ENCODE measurements at places on chromosomes 4 and X.

- no peak for DNase-seq
These were observed 608 bp downstream of the TAF1 start for GRCh38 chrX:71366674-71367256.

- DNase-seq = no peak
These were observed 339.2 kb upstream of the AADAT start for GRCh38 chr4:170428929-170429328.

DNA sequence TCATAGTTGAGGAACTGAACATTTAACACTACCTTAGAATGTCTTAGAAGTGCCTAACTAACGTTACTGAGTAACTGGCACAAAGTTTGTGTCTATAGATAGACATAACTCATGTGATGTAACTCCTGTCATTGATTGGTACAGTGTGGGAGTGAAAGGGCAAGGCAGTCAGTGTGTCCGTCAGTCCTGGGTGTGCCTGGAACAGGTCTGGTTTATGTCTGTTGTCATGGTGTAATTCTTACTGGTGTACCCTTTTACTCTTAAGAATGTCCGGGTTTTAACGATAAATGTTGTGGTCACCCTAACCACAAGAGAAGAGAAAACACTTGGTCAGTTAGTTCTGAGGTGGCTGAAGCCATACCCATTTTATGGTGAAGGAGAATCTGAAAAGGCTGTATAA lies 93.1 kb upstream of the ESX1 start:
- no peak for DNase-seq

DNA sequence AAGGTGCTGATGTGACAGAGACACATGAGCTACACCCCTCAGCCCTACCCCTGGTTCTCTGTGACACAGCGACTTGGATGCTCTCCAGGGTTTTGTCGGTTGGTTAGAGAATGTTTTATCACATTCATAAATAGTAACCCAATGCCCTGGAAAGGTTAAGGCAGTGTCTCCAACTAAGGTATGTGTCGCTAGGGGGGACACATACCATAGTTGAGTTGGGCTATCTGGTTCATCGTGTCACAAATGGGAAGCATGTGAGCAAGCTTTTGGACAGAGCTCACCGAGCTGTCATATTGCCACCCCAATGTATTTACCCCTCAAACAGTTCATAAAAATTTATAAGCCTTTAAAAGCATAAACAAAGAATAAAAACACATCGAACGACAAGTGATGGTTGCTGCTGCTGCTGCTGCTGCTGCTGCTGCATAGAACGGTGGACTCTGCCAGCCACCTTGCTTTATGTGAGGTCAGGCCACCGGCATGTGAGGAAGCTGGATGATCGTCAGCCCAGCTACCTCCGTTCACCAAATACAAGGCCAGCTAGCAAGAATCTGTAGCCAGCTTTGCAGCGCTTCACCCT lies 55.9 kb downstream of the STOX2 start:
- no peak for DNase-seq

DNA sequence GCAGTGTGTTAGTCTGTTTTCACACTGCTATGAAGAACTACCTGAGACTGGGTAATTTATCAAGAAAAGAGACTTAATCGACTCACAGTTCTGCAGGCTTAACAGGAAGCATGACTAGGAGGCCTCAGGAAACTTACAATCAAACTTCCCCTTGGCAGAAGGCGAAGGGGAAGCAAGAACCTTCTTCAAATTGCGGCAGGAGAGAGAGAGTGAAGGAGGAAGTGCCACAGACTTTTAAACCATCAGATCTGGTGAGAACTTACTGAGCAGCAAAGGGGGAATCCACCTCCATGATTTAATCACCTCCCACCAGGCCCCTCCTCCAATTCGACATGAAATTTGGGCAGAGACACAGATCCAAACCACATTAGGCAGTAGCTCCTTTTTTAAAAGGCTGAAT lies 59.2 kb upstream of the LEF1 start:
- DNase-seq = no peak

DNA sequence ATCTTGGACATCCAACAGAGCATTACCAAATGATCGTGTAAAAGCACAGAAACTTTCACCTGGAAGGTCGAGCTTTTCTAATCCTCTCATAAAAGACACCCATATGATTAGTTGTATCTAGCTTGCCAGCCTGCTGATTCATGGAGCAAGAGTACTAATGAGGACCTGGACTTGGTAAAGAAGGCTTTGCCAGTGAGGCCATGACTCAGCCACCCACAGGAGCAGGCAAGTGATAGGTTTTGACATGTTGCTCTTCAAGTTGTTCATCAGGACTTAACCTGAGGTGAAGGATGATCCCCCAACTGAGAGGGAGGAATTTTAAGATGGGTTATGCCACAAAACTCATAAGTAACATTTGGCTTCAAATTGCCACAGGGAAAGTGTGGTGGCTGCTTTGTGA lies 24.7 kb upstream of the EPGN start:
- no peak for DNase-seq

GRCh38 chrX:21764008-21764407 lies 6.1 kb upstream of the SMPX start:
- no peak for DNase-seq

- no peak for DNase-seq
These were observed 43.0 kb upstream of the KCNIP4 start for GRCh38 chr4:21991562-21991961.

DNA sequence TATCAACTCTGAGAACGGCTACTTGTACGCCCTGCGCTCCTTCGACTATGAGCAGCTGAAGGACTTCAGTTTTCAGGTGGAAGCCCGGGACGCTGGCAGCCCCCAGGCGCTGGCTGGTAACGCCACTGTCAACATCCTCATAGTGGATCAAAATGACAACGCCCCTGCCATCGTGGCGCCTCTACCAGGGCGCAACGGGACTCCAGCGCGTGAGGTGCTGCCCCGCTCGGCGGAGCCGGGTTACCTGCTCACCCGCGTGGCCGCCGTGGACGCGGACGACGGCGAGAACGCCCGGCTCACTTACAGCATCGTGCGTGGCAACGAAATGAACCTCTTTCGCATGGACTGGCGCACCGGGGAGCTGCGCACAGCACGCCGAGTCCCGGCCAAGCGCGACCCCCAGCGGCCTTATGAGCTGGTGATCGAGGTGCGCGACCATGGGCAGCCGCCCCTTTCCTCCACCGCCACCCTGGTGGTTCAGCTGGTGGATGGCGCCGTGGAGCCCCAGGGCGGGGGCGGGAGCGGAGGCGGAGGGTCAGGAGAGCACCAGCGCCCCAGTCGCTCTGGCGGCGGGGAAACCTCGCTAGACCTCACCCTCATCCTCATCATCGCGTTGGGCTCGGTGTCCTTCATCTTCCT lies 2.7 kb downstream of the PCDH10 start:
- no peak for DNase-seq

DNA sequence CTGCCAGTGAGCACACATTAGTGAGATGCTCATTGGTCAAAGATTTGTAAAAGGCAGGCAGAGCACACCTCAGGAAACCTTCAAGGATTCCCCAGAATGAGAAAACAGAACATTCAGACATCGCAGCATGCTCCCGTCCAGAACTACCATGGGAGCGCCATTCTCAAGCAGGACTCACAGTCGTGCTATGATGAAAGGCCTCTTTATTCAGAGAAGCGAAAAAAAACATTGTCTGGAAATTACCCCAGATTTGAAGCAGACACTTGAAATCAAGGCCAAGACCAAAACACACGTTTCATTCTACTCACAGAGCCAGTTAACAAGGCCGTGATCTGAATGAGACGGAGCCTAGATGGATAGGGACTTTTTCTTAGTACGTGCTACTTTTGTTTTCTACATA lies 961.8 kb upstream of the TENM3 start:
- no peak for DNase-seq

- DNase-seq = no peak
These were observed 19.9 kb upstream of the CEP135 start for GRCh38 chr4:55928846-55929245.

DNA sequence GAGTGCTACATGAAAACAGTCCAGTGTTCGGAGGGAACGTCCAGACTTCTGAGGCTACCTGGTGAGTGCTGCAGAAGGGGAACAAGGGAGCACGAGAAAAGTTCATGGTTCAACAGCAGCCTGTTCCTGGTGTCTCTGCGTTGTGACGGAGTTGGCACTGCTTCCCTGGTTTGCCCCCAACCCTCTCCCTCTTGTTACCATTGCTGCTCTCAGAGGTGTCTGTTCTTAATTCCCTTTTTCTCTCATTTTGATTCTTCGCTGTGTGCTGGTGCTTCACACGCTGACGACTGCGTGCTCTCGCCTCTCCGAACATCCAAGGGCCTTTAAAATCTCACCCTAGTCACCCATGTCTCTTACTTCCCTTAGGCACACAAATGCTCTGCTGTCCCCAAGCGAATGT lies 1.6 kb upstream of the FAM149A start:
- no peak for DNase-seq

GRCh38 chrX:86215260-86215659 lies 67.0 kb downstream of the DACH2 start:
- no peak for DNase-seq

- no peak for DNase-seq
These were observed 3.3 kb downstream of the NLGN4X start for GRCh38 chrX:6225288-6225910.

GRCh38 chr4:137688651-137689050 lies 156.4 kb upstream of the PCDH18 start:
- DNase-seq = no peak

DNA sequence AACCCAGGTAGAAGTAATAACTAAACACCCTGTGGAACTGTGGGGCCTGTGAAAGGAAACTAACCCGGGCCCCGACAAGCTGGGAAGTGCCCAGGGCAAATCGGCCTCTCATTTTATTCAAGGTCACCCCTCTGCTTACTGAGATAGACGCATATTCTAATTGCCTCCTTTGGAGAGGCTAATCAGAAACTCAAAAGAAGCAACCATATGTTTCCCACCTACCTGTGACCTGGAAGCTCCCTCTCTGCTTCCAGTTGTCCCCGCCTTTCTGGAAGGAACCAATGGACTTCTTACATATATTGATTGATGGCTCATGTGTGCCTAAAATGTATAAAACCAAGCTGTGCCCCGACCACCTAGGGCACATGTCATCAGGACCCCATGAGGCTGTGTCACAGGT lies 23.1 kb upstream of the DHRSX start:
- no peak for DNase-seq

GRCh38 chr4:96654045-96654444 lies 814.2 kb downstream of the PDHA2 start:
- DNase-seq = no peak

- no peak for DNase-seq
These were observed 88.6 kb downstream of the TSPAN7 start for GRCh38 chrX:38649674-38650647.

- no peak for DNase-seq
These were observed 81.2 kb downstream of the DCK start for GRCh38 chr4:71074452-71075299.

DNA sequence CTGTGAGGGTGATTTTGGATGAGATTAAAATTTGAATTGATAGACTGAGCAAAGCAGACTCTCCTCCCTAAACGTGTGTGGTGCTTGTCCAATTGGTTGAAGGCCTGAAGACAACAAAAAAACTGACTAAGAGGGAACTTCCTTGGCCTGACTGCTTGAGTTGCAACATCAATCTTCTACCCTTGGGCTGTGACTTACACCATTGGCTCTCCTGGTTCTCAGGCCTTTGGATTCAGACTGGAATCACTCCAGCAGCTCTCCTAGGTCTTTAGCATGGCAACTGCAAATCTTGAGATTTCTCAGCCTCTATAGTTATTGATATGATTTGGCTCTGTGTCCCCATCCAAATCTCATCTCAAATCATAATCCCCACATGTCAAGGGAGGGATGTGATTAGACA lies 49.7 kb upstream of the IGFBP7 start:
- no peak for DNase-seq

DNA sequence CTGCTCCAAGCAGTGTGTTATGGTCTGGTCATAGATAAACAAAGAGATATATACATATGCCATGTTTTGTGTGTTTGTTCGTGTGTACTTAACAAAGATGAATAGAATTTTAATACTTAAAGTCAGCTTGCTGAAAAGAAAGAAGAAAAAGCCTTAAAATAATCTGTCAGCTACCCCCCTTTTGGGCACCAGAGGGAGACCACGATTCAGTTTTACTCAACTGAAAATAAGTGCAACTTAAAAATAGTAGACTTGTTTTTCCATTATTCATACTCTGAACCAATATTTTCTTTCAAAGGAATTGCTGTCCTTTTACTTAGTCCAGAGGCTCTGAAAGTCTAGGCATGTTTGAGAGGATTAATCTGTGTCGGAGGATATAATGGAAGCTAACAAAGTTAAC lies 181.7 kb upstream of the AGTR2 start:
- no peak for DNase-seq

GRCh38 chr4:158010361-158010760 lies 162.5 kb downstream of the GASK1B start:
- no peak for DNase-seq

- no peak for DNase-seq
These were observed 2.6 kb upstream of the EREG start for GRCh38 chr4:74362347-74362746.

- no peak for DNase-seq
These were observed 22.0 kb downstream of the NDNF start for GRCh38 chr4:121050300-121050699.

GRCh38 chrX:153061732-153062131 lies 5.5 kb downstream of the PNMA3 start:
- no peak for DNase-seq

GRCh38 chrX:10041383-10041782 lies 74.2 kb downstream of the CLDN34 start:
- DNase-seq = no peak

GRCh38 chr4:7147661-7148310 lies 44.6 kb upstream of the SORCS2 start:
- no peak for DNase-seq

- DNase-seq = no peak
These were observed 163.7 kb downstream of the CPE start for GRCh38 chr4:165542476-165542875.

GRCh38 chrX:17737986-17738713 lies 857 bp downstream of the SCML1 start:
- DNase-seq = peak; percentile 7

DNA sequence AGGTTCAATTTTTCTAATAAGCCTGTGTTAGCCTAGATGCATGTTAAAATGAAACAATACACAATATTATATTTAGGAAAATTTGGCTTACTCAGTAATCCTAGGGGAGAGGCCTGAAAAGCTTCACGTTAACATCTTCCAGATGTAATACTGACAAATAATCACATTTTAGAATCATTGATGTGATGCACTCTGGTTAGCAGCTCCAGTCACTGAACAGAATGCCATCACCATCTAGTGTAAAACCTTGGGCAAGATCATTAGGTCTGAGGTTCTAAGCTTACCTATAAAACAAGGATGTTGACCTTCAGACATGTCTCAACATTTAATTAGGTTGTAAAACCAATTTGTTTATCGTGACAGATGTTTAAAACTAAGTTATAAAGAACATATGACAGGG lies 1704.8 kb downstream of the STIM2 start:
- DNase-seq = no peak

GRCh38 chrX:20653070-20653469 lies 386.4 kb upstream of the RPS6KA3 start:
- DNase-seq = no peak

- DNase-seq = no peak
These were observed 141.4 kb upstream of the SMIM10 start for GRCh38 chrX:134849390-134849789.

Data from stimulated activated CD4-positive, alpha-beta T cell treated with anti-CD3 and anti-CD28 coated beads, TNF-alpha, amount 100 ng/mL, for 48 hours (primary cell).